ENCODE measurements at places on chromosomes 6 and 20. TPM values are rescaled to one million over a fixed set of nuclear protein-coding genes. Genes with fewer than 3 reads are reported as not detected.

GRCh38 chr6:151796842-151797530, 10.5 kb upstream of the ESR1 start:
- no peak for DNase-seq

DNA sequence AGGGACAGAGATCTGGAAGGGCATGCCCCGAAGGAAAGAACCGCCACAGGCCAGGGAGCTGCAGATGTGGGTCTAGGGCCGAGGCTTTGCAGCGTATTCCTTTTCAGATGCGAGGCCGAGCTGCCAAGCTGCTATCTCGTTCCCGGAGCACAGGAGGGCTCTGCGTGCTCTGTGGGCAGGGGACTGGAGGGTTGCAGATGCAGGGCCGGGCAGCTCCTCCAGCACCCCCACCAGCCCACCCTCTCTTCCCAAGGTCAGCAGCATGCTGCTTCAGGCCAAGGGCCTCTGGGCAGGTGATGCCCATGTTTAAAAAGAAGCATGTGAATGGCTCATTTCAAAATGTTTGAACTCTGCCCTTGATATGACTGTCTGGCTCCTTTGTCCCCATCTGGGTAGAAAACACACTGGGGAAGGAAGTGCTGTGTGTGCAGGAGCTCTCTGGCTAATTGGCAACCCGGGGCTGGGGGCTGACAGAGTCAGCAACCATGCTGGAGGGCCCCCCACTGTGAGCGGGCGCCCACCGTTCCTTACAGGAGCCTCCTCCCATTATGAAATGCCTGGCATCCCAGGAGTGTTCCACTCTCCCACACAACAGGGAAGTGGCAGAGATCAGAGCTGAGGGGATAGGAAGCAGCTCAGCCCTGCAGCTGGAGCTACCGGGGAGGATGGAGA, 353.3 kb downstream of the ZFAND3 start:
- no peak for DNase-seq

DNA sequence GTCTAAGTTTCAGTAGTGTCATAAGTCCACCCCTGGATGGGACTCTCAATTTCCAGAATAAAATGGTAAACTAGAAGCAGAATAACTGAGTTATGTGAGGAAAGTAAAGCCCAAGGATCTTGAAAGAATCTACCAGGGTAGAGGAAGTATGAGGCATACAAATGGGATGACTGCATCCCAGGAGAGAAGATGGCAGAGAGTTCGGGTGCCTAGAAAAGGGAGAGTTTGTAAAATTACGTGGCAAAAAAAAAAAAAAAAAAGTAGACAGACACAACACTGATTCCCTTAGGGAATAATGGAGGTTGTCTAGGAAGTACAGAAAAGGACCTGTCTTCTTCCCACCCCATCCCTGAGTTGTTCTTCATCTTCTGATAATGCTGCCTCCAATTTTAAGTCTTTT, 3.4 kb downstream of the GABBR1 start:
- DNase-seq, result no peak

- DNase-seq, result no peak
Observed at GRCh38 chr6:157461000-157461915, 80.3 kb downstream of the ZDHHC14 start.

DNA sequence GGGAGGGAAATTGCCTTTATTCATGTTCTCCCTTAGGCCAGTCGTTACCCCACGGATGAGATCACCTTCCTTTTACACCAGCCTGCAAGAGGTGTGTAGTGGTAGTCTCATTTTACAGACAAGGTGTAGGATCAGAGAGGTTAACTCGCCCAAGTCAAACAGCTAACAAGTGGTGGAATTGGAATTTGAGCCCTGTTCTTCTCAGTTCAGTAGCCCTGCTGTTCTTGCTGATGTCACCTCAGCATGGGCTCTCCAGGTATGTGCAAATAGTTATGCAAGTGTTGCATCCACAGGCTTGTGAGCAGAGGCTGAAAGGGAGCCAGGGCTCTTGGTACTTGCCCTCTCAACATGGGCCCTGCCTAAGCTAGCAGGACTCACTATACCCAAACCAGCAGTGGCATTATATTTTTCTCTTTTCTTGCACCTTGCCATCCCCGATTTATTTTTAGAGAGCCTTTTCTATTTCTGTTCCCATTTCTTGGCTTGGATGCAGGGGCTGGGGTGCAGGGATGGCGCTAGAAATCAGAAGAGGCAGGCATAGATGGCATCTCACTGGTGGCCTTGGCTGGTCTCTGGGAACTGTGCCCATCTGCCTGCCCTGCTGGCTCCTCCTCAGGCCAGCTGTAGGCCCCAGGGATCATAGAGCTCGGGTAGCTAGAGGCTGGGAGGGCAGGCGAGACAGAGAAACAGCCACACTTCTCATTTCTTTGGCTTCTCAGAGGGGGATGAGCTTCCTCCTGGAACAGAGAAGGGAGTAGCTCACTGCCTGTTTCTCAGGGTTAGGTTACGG, 18.2 kb downstream of the PPARD start:
- no peak for DNase-seq

- DNase-seq, result no peak
Observed at GRCh38 chr20:2051946-2052345, 49.7 kb upstream of the STK35 start.

DNA sequence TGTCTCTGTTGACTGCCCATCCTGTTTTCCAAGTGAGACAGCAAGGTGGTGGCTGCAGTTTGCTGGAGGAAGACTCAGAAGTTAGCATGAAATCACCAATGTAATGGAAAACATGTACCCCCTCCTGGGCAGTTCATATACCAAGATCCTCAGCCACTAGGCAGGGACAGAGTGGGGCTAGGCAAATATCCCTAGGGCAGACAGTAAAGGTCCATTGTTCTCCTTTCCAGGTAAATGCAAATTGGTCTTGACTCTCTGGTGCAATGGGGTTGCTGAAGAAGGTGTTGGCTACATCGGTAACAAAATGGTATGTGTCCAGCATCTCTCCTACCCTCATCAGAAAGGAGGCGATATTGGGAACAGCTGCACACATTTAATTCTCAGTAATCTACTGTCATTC, 233.6 kb upstream of the SOX4 start:
- no peak for DNase-seq

DNA sequence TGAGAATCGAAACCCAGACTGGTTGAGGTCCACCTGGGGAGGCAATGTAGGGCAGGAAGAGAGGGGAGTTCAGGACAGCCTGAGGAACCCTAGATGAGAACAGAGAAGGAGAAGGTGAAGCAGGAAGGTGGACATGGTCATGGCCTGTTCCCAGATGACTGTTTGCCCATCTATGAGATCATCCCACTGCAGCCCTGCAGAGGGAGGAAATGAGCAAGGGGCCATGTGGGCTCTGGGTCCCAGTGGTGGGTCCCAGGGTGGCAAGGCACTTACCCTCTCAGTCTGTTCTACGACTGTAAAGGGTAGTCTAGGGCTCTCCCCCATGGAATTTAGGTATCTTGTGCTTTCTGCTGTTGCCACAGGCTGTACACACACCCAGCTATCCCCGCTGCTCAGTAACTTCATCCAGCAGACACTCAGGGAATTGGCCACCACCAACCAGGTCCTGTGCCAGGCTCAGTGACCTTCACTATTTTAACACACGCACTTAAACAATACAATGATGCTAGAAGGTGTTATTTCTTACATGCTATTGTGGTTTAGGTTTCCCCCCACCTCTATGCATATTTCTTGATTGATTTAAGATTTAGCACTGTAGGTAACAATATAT, 89.8 kb downstream of the TOX2 start:
- DNase-seq, result no peak

DNA sequence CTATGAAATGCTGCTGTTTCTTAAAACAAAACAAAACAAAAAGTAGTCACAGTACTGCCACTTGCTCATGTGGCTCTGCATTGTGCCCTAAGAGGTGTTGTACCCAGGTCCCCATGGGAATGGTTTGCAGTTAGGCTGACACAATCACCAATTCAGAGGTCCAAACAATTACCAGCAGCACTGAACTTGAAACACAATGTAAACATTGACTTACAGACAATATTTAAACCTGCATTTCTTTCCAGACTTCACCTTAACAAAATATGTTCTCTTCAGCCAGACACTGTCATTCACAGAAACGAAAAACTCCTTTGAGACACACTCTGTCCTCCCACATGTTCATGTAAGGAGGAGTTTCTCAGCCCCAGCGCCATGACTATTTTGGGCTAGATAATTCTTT, 206.8 kb upstream of the ARG1 start:
- DNase-seq, result no peak

- DNase-seq, result no peak
Observed at GRCh38 chr6:141313986-141314385, 818.7 kb upstream of the GJE1 start.

DNA sequence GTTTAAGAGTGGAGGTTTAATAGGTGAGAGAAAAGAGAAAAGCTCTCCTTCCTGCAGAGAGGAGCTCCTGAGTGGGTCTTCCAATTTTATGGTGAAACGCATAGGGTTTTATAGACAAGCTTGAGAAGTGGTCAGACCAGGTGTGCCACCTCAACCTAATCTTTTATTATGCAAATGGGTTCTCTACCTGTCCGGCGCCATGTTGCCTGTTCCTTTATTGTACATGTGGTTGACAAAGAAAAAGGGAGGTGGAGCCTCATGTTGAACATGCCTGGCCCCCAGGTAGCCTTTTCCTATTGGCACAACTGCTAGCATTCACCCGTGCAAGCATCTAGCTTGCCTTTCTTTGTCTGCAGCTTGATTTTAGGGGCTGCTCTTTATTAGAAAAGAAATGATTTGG, 115.9 kb upstream of the F13A1 start:
- no peak for DNase-seq

DNA sequence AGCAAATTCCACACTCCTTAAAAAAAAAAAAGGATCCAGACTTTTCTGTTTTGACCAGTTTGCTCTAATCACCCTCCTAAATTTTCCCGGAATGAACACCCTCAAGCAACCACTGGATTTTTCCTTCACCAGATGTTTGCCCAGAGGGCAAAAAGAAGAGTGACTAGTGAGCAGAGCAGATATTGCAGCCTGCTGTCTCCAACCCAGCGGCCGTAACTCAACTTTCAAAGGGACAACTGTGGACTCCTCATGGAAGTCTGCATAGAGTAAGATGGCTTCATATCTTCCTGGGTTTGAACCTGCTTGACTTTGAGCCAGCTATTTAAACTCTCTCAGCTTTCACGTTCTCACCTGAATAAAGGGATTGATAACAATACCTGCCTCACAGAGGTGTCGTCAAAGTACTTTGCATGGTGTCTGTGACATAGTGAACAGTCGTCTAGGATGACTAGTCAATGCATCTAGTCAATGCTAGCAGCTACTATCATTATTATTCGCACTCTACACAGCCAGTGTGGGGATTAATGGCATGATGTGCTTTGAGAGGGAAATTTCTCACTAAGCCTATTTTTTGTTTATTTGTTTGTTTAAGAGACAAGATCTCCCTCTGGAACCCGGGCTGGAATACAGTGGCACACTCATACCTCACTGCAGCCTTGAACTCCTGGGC, 92.2 kb upstream of the HIVEP1 start:
- no peak for DNase-seq

DNA sequence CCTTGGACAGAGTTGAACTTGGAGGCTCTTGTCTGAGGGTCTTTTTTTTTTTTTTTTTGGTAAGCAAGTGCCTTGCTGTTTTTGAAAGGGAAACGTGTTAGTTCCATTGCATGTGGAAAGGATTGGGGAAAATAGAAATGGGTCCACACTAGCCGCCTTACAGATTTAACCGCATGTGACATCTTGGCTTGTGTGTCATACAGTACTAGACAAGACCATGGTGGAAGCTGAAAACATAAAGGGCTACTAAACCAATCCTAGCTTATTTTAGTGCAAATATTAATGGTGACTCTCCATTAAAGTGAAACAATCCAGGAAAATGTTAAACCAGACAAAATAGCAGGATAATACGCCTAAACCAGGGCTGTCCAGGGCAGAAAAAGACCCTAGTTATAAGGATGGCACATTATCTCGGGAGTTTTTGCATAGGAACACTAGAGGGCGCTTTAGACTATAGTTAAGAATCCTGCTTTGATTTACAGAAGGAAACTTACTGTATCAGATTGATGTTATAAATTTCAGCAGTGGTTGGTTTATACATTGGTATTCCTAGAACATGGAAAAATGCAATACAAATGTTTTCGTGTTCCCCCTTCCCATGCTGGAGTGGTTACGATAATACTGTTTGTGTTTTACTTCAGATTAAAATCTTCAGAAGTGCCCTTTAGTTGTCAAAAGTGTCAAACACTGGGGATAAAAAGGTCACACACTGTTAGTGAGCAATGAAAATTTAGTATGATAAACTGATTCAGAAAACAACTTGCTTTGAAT, 59.8 kb upstream of the DEK start:
- peak; percentile 49 for DNase-seq

The MRPL18 gene
- 39.8 TPM for total RNA-seq

The CDC5L gene
- total RNA-seq, result 17.4 TPM

The CD83 gene
- total RNA-seq, result 18.3 TPM

The SPATA25 gene
- 1.2 TPM for total RNA-seq

The POPDC3 gene
- not detected for total RNA-seq

The SLC22A2 gene
- not detected for total RNA-seq

The SYTL3 gene
- 32.2 TPM for total RNA-seq

The EMILIN3 gene
- 0.19 TPM for total RNA-seq

The CFAP61 gene
- not detected for total RNA-seq
